IPS DF 6.9 (cell line): ENCODE measurements at places on chromosomes 11 and 22.

GRCh38 chr22:37278261-37278660 is 4.0 kb upstream of the CYTH4 start:
- no peaks in the 10 kb centered on the region for H3K27me3 ChIP-seq
- no peak for DNase-seq
- no peak overlapping the region for H3K27ac ChIP-seq
- H3K4me3 ChIP-seq, result no peak overlapping the region
- H3K4me1 ChIP-seq, result no peaks in the 10 kb centered on the region; the same call in 1 of the 2 replicates

GRCh38 chr22:50303848-50304527 is 3.5 kb downstream of the PLXNB2 start:
- peaks cover 11% of the 10 kb centered on the region for H3K4me1 ChIP-seq
- H3K27me3 ChIP-seq, result no peaks in the 10 kb centered on the region
- H3K27ac ChIP-seq, result no peak overlapping the region
- no peak for DNase-seq

GRCh38 chr11:114275280-114275679 is 20.9 kb upstream of the NNMT start:
- H3K4me1 ChIP-seq, result no peaks in the 10 kb centered on the region
- no peak overlapping the region for H3K27ac ChIP-seq
- H3K36me3 ChIP-seq, result no peaks in the 10 kb centered on the region
- H3K4me3 ChIP-seq, result no peak overlapping the region

DNA sequence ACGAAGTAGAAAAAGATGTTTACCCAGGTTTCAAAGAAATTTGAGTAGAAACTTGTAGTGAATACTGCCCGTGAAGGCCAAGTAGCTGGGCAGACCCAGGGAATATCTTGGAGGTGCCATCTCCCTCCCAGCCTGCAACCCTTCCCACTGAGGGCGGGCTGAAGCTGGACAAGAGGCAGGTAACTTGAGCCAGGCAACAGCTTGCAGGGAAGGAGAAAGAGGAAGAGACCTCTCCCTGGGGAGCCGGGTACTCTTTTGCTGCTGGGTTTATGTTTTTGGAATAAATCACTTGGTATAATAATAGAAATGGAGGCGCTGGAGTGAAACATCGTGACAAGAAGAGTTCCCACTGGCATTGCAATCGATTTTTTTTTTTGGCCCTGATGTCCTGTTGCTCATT is 49.4 kb upstream of the JAM3 start:
- H3K4me3 ChIP-seq, result no peak overlapping the region
- no peaks in the 10 kb centered on the region for H3K4me1 ChIP-seq
- no peak overlapping the region for H3K27ac ChIP-seq
- no peak for DNase-seq
- no peaks in the 10 kb centered on the region for H3K27me3 ChIP-seq

GRCh38 chr22:21106000-21106399 is 60.3 kb downstream of the LRRC74B start:
- H3K4me3 ChIP-seq, result no peak overlapping the region
- H3K27ac ChIP-seq, result no peak overlapping the region
- DNase-seq, result no peak
- H3K27me3 ChIP-seq, result no peaks in the 10 kb centered on the region
- H3K4me1 ChIP-seq, result no peaks in the 10 kb centered on the region
- no peaks in the 10 kb centered on the region for H3K36me3 ChIP-seq

DNA sequence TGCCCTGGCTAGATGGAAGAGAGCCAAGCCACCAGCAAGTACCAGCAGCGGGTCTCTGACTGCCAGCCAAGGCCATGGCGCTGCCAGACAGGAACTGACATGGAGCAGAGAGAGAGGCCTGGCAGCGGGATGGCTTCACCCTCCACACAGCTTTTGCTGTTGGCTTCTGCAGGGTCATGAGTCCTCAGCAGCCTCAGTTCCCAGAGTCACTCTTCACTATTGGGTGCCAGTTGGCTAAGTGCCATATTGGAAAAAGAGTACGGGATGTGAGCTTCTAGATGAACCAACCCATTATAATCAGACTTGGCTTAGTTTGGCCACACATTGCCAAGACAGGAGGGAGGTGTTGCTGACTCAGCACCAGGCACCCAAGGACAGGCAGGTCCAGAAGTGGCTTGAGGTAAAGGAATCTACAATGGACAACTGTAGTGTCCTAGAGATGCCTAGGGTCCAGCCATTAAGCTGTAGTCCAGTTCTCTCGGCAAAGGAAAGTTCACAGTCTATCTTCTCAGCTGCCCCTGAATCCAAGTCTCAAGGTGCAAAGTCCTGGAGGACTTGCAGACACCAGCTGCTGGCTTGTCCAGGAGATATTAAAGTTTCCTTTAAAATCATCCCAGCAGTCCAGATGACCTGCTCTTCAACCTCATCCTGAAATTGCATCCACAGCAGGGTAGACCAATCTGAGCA is 40.7 kb upstream of the POU2AF1 start:
- H3K4me3 ChIP-seq, result no peak overlapping the region
- no peaks in the 10 kb centered on the region for H3K4me1 ChIP-seq
- no peaks in the 10 kb centered on the region for H3K27me3 ChIP-seq
